ENCODE measurements at places on chromosomes 13 and 19.

DNA sequence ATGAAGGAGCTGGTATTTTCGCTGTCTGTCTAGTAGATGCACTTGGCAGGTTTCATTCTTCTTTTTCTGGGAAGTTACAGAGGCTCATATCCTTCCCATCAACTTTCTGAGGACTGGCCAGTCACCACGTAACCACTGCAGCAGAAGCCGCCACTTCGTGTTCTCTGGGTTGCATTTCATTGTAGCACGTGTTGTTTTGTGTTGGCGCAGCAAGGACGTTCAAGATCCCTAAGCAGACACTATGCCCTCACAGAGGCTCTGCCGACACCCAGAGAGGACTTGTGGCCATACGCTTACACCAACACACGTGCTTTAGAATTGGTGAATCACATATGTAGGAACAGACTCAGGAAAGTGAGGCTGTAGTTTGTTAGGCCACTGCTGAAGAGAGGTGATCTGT lies 42.2 kb upstream of the TEX29 start:
- no peak for DNase-seq

- DNase-seq: no peak
Measured at GRCh38 chr13:31846961-31847752, 107.8 kb downstream of the RXFP2 start.

GRCh38 chr19:34353546-34353945 lies 11.4 kb upstream of the GPI start:
- DNase-seq: no peak

GRCh38 chr13:43258771-43259170 lies 235.4 kb downstream of the DNAJC15 start:
- no peak for DNase-seq

GRCh38 chr13:43983373-43983772 lies 103.7 kb downstream of the LACC1 start:
- no peak for DNase-seq

- no peak for DNase-seq
Measured at GRCh38 chr13:80547341-80547740, 206.4 kb upstream of the SPRY2 start.

- no peak for DNase-seq
Measured at GRCh38 chr13:110306960-110307766, at the start of the genes COL4A1 and COL4A2. COL4A1 (minus strand) TSS chr13:110307157; CDS start chr13:110307027, 130 bp downstream. COL4A2 (plus strand) TSS chr13:110307284; CDS start chr13:110307904, 620 bp downstream.
